ENCODE measurements at places on chromosomes 12 and 14.

DNA sequence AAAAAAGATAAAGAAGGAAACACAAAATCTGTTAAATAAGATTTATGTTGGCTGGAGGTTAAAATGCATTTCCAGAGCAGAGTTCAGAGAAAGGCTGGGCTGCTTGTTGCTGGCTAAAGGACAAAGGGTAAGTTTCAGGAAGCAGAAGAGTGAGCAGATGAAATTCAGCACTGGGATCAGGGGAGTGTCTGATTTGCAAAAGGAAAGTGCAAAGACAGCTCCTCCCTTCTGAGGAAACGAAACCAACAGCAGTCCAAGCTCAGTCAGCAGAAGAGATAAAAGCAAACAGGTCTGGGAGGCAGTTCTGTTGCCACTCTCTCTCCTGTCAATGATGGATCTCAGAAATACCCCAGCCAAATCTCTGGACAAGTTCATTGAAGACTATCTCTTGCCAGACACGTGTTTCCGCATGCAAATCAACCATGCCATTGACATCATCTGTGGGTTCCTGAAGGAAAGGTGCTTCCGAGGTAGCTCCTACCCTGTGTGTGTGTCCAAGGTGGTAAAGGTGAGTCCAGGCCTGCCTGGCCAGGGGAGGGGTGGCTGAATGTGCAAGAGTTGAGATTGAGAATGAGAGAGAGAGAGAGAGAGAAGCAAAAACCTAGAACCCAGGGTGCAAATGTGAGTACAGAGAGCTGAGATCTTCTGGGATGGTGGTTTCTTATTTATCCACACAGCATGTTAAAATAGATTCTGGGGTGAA is at the start of gene OAS1:
TSS of gene OAS1 (plus strand) at position 251 of the 703 bp plus-strand sequence. CDS start at position 329, 78 bp downstream.
- peak; percentile 53 for DNase-seq

GRCh38 chr14:67317822-67318221 is 41.8 kb downstream of the ATP6V1D start:
- no peak for DNase-seq

DNA sequence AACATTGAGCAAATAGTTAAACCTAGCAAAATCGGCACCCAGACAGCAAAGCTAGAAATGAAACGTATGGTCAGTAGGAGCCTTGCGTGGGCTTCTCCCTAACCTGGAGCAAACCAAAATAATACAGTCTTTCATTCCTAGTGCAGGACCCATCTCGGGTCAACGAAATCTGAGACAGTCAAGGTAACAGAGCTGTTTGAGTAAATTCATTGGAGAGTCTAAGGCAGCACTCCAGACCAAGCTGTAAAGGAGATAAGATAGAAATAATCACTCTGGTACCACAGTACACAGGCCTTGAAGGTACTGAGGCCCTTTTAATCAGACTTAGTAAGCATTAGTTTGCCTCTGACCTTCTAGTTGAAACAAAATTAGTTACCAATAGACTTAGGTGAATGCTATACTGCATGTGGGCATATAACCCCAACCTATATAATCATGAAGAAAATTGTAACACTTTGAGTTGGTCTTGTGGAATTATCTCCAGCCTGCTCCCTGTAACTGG is 54.4 kb upstream of the BICD1 start:
- no peak for DNase-seq

DNA sequence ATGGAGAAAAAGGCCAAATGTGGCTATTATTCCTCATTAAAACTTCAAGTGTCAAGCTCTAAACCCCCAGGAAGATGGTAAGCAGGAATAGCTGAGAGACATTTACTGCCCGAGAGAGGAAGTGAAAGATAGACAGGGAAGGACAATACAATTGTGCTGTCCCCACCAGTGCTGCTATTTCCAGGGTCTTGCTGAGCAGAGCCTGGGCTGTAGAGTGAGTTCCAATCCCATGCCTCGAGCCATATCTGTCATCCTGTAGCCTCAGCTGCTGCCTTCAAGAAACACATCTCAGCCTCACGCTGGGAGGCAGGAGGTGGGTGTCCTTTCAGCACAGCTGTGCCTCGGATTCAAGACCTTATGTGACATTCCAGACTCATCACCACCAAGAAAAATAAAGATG is 114.0 kb downstream of the RPAP3 start:
- no peak for DNase-seq

- no peak for DNase-seq
Observed at GRCh38 chr12:90321369-90321768, 612.7 kb upstream of the ATP2B1 start.

DNA sequence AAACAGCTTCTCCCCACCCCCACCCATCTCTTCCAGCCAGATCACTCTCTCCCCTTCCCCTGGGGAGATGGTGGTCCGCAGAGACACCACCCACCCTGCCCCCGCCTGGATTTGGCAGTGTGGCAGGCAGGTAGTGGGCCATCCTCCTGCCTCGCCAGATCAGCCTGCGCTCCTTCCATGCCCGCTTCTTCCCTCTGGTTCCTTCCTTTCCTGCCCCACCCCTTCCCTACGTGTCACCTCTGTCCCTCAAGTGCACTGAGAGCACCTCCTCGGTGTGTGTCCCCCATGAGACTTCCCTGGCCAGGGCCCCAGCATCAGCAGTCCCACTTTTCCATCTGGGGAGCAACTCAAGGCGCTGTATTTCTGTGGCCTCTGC is 632 bp downstream of the NYNRIN start:
- DNase-seq: no peak

DNA sequence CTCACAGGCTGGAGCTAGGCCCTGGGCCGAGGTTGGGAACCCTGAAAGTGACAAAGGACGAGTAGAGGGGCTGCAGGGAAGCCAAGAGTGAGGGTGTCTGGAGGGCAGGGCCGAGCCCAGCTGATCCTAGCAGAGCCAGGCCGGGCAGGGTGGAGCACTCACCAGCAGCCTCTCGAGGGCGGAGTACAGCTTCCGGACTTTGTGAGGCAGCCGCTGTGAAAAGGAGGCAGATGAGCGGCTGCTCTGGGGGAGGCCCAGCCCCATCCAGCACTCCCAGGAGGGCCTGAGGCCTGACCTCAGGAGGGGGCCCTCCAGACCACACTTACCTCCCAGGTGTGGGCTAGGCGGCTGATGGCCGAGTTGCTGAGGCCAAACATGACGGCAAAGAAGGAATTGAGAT is 14.7 kb upstream of the ENDOU start:
- DNase-seq: no peak

DNA sequence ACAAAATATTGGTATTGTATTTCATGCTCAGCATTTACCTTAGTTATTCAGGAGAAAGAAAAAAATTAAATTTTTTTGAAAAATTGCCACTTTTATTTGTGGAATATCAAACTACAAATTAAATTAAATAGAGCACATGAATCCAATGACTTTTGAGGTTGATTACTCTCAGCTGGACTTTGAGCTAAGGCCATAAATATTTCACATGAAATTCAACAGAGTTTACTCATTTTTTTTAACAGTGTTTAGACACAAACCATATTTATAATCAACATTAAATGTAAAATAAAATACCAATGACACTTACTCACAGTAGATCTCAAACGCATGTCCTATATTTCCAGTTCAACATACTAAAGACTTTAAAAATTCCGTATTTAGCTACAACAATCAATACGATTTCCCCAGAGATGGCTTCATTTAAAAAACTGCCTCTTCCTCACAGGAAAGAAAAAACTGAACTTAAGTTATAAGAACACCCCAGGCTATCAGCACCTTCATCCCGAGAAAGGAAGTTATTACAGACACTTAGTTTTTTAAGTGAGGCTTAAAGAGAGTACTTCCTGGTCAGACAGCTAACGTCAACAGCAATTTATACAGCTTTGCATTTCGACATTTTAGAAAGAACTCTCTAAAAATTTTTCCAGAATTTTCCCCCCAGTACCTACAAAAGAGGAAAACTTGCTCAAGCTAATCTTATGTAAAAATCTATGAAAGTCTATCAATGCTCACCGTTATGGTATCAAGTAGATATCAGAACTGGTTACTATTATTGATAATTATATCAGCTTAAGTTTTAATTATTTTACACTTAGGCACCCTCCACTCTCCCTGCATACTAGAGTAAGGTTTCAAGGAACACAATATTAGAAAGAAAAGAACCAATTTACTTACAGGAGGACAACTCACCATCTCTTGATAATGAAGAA is 13.8 kb downstream of the TAOK3 start:
- DNase-seq: no peak

All from CD4-positive, alpha-beta T cell treated with Interleukin-15 for 4 hours (primary cell).